DMS79 treated with DMSO at 0.1 percent for 48 hours (cell line): ENCODE measurements at places on chromosomes 6 and 20.

- DNase-seq, result no peak
These were observed 52.1 kb downstream of the KCNB1 start for GRCh38 chr20:49430320-49430719.

DNA sequence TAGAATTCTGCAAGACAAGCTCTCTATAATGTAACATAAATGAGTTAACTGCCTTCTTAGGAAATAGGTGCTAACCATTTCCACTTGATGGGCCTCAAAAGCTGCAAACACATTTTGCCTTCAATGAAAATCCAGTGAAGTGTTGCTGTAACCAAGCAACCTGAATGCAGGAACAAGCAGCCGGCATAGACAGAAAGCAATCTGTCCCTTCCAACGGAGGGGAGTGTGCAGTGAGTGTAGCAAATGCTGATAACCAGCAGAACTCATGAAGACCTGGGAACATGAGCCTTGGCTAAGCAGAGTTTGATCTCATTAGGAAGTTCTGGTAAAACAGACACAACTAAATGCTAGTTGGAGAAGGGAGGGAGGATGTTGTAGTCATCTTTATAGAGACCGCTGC is 697.8 kb downstream of the KIF16B start:
- DNase-seq, result no peak

GRCh38 chr20:54221353-54221752 is 13.5 kb downstream of the PFDN4 start:
- DNase-seq, result no peak

GRCh38 chr6:90369024-90369519 is 72.4 kb upstream of the BACH2 start:
- DNase-seq, result peak; percentile 26

GRCh38 chr6:43926634-43927531 is 156.9 kb downstream of the VEGFA start:
- peak; percentile 88 for DNase-seq

GRCh38 chr20:51484831-51485230 is 57.7 kb downstream of the NFATC2 start:
- DNase-seq, result no peak

- DNase-seq, result peak; percentile 39
These were observed 13.9 kb upstream of the ATG5 start for GRCh38 chr6:106339334-106340029.

DNA sequence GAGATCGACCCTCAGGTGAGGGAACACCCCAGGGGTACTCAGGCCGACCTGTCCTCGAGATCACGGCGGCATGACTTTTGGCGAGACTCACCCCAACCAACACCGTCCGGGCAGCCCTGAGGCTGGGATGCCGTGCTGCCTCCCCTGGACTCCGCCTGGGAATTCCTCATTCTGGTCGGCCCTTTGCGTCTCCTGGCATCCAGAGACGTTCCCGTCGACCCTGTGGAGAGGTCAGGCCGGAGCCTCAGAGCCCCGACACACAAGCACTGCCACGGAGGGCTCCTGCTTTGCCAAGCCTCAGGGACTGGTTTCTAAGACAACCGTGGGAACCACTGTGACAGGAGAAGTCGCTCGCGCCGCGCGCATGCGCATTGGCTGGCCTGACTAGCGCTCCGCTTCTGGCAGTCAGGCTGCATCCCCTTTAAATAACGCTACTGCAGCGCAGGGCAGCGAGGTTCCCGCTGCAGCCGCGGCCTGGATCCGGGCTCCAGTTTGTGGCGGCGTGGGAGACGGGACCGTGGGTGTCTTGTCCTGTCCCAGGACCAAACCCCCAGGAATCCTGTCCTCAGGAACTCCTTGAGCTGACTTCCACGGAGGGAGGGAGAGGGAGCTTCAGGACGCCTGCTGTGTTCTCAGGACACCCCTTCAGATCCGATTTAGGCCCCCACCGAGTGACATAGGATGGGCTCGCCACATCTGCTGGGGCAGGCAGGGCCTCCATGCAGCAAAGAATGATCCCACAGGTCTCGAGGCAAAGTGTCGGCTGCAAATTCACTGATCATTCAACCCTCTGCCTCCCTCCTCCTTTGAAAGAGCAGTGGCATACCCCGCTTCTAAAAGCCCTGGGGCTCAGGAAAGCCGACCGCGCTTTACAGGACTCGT is 163.2 kb upstream of the ZNF337 start:
- DNase-seq, result peak; percentile 53

DNA sequence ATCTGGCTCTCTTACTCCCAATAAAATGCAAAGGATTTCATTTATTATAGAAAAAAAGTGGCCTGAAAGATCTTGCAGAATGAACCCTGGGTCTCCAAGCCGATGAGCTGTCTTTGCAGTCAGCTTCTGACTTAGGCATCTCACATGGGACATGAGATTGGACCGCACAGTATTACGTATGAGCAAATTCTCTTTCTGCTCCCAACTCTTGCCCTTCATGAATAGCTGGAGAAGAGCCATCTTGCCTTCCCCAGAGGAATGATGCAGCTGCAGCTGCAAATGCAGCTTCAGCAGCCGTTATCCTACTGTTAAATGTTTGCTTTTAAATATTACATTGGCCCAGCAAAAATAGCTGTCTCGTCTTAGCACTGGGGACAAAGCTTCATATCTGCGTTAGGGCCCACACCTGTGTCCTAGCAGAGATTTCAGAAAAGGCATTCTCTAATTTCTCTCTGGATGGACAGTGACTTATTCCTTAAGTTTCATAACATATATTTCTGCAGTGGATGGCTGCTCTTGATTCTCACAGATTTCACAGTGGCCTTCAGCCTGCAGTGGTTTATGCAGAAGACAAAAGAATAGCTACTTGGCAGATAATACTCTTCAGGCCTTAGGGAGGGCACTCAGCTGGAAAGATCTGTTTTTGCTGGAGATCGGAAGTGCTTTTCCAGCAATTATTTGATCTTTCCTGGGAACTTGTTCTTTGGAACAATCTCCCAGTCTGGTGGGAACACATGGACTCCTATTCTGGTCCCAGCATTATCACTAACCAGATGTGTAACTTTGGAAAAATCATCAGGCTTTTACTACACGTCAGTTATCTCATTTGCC is 129.2 kb downstream of the FYN start:
- no peak for DNase-seq

DNA sequence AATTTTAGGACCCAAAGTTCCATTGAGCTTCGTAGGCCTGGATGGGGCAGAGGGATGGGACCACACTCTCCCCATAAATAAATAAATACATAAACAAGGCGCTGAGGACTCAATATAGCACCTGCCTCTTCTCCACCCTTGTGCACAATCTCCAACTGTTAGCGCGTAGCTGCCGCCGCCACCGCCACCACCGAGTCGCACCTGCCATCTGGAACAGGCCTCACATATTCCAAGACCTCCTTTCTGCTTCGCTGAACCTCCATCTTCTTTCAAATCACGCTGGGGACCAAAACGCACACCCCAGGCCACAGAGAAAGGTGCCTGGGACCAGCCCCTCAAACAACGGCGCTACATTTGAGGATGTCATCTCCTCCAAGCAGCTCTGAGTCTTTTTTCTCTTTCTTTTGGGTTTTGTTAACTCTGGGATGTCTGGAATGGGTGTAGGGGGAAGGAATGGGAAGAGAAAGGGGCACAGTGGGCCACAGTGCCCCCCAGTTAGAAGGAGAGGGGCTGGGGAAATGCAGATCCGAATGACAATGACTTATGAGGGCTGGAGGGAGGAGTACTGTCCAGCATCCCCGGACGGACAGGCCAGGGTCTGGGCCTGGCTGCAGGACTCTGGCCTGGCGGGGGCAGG is 49.7 kb downstream of the NOL4L start:
- DNase-seq, result peak; percentile 95

- no peak for DNase-seq
These were observed 11.7 kb downstream of the FIG4 start for GRCh38 chr6:109702791-109703190.

- no peak for DNase-seq
These were observed 72.6 kb downstream of the SHPRH start for GRCh38 chr6:145891565-145891964.

GRCh38 chr20:22924949-22925612 is 110.0 kb upstream of the SSTR4 start:
- no peak for DNase-seq

- DNase-seq, result no peak
These were observed 12.5 kb downstream of the VSTM2L start for GRCh38 chr20:37915434-37915787.

DNA sequence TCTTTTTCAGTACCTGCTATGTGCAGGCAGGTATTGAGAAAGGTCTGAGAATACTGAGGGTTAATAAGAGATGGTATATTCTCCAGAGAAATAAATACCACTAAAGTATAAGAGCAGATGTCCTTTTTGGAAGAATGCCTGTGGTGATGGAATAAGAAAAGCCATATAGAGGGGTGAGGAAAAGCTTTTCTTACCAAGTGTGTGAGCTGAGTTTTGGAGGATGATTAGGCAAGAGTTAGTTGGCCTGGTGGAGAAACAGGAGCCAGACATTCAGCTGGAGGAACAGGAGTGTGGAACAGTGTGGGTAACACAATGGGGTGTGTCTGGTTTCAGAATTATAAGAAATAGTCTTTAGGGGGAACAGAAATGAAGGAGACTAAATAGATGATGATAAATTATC is 19.9 kb downstream of the ZNF451 start:
- no peak for DNase-seq

DNA sequence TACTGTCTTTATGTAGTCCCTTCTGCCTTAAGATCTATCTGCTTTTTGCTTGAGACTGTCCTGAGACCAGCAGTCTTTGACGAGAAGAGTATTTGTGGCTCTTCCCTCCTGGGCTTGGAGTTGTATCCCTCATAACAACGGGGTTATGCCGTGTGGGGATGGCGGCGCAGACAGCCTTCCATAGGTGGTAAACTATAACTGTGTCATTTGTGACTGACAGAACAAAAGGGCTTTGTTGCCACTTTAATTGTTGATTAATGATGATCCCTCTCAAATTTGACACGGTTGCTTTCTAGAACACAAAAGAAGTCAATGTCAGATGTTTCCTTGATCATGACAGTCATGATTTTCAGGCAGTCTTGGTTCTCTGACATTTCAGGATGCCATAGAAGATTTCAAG is 196.6 kb downstream of the JARID2 start:
- DNase-seq, result no peak

GRCh38 chr20:11551479-11551878 is 366.2 kb upstream of the BTBD3 start:
- DNase-seq, result no peak

DNA sequence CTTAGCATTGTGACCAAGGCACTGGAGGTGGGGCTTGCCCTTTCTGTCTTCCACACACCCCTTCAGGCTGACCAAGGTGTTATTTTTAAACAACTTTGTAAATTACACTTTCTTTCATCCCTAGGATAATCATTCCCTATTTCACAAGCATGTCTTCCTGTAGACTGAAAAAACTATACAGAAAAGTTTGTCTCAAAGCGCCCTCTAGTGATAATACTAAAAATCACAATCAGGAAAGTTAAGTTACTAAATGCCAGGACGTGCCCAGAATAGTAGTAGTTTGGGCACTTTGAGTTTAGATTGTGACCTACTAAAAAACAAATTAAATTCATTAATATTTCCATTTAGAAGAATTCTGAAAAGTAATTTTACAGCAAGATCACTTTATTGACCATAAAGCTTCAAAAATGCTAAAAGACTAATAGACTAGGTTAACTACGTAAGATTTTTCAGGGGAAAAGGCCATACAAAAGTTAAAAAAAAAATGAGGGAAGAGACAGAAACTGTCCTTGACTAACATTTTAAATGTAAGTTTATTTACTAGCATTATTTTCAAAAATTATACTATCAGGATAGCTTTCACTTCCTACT is 123.3 kb upstream of the DUSP22 start:
- peak; percentile 16 for DNase-seq

- DNase-seq, result no peak
These were observed 22.2 kb upstream of the ADIG start for GRCh38 chr20:38558596-38559360.

- DNase-seq, result no peak
These were observed 18.5 kb upstream of the WFDC10A start for GRCh38 chr20:45611054-45611453.

DNA sequence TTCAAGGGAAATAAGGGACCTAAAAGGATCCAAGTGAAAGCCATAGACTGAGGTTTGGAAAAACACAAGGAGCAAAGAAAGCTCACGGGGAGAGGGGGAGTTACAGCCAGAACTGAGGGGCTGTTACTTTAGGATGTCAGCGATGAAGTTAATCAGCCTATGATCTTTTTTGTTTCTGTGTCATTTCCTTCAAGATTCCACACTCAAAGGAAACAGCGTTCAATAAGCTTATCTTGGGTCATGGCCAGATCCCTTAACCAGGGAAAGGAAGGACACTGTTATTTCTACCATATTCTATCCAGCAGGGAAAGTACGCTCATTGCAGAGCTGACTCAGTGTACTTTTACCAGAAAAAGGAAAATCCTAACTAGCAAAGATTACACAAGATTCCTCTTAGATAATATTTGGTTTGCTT is 132.8 kb downstream of the PFDN4 start:
- DNase-seq, result no peak

DNA sequence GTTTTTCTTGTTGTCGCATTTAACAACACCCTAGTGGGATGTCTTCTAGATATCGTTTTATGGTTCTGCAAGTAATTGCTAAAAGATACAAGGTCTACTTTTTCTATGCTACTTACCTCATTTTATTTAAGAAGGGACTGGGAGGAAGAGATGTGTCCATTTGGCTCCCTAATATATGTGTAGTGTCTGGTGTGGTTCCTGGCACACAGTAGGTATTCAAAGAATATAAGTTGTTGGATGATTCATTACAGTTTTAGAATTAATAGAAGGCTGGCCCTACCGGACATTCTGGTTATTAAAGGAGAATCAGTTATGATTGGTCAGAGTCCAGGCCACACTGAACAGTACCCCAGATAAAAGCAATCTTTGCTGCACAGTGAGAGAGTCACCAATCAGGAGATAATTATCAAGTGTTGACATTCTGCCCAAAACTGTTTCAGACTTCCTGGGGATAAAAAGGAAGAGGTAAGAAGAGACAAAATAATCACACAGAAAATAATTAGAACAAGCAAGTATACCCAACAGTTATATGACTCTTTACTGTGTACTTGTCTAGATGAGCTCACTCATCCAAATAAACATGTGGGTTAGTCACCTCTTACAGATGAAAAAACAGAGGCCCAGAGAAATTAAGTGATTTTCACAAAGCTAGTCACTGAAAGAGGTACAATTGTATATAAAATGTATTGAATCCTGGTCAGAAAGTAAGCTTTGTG is 7.0 kb downstream of the TMEM244 start:
- DNase-seq, result no peak

DNA sequence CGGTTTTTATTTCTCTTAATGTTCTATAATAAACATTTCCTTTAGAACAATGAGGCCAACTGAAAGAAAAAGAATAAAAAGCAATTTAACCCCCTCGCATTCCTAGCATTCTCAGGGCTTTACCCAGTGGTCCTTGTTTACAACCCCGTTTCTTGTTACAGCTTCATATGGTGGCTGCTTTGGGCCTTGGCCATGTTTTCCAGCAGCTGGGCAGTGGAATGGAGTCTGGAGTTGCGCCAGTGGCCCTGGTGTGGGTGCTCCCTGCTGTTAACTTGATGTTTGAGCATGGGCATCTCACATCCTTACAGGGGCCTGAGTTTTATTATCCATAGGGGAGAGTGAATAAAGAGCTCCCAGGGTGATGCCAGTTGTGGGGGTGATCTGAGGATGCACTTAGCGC is 18.8 kb downstream of the EFCAB8 start:
- DNase-seq, result no peak

- no peak for DNase-seq
These were observed 8.9 kb upstream of the GFRA4 start for GRCh38 chr20:3671986-3672546.

GRCh38 chr6:105080279-105080678 is 99.5 kb downstream of the POPDC3 start:
- no peak for DNase-seq

- no peak for DNase-seq
These were observed 85.2 kb downstream of the VEGFA start for GRCh38 chr6:43855247-43855646.

GRCh38 chr20:32062776-32063170 is 10.7 kb downstream of the HCK start:
- DNase-seq, result no peak
